ENCODE measurements at places on chromosomes 4 and X.

DNA sequence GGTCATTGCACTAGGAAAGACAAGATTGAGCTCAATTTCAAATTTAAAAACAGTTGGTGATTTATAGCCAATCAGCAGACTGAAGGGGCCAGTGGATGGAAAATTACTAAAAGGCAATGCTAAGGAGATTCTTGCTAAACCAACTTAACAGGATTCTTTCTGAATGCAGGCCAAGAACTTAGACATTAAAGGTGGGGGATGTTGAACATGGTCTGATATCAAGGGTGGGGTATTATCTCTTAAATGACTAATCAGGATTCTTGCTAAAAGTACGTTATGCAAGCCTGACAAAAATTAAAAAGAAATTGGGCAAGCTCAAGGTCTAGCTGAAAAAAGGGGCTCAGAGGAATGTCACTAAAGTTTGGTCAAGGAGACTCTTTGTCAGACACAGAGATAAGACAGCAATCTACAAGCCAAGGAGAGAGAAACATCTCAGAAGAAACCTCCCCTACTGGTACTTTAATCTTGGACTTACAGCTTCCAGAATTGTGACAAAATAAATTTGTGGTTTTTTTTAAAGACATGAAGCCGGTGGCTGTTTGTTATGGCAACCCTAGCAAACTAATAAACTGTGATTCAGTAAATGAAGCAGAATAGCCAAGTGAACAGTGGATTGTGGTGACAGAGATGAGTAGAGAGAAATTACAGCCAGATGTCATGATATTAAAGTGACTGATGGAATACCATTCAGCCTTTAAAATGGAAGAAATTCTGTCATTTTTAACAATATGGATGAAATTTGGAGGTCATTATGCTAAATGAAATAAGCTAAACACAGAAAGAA, 120.3 kb upstream of the KLHL4 start:
- no peak for DNase-seq

DNA sequence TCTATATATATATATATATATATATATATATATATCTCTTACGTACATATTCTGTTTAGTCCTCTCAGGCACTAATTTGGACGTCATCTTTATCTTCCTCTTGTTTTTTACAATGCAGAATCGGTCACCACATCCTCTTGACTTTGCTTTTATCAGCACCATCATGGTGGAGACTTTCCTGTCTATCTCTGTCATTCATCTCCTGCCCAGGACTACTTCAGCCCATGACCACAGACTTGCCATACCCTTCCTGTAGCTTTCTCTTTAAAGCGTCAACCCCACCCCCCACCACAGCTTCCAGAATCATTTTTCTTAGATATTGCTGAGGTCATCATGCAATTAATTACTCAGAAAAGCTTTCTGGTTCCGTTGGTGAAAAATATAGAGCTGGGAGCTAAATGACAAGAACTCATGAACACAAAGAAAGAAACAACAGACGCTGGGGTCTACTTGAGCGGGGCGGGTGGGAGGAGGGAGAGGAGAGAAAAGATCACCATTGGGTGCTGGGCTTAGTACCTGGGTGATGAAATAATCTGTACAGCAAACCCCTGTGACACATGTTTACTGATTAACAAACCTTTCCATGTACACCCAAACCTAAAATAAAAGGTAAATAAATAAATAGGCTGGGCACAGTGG, 30.5 kb upstream of the PRKX start:
- no peak for DNase-seq

GRCh38 chr4:159652871-159653270, 550.0 kb downstream of the RAPGEF2 start:
- no peak for DNase-seq

DNA sequence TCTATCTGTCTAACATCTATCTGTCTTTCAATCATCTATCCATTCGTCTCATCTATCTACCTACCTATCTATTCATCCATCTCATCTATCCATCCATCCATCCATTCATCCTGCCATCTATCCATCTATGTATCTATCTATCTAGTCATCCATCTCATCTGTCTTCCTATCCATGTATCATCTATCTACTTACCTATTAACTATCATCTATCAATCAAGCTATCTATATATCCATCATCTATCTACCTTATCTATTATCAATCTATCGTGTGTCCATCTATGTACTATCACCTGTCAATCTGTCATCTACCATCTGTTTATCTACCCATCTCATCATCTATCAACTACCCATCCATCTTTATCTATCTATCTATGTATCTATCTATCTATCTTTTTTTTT, 217.7 kb downstream of the CRLF2 start:
- no peak for DNase-seq

- DNase-seq: no peak
Measured at GRCh38 chr4:70305601-70306000, 29.2 kb upstream of the CABS1 start.

DNA sequence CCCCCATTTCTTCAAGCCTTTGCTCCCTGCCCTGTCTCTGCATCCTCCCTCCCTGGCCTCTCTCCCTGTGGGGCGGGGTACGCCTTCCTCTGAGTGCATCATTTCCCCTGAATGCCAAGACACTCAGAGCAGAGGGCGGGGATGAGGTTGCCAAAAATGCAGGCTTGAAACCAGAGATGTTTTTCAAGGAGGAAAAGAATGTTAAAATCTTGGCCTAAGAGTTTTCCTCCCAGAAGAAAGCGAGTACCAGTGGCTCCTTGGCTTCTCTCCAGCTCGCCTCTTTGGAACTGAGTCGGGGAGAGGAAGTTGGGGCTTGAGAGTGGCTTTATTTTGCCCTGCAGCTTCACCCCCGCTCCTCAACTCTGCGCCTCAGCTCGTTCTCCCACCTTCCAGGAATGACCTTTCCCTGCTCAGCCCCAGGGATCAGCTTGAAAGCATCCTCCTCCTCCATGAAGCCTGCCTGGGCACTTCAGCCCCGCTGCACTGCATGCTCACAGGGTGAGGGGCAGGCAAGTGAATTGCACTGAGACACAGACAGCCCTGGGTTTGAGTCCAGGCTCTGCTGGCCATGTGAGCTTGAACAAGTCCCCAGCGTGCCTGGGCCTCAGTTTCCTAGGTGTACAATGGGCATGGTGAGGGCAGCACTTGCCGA, 57.5 kb upstream of the SORCS2 start:
- DNase-seq: no peak

DNA sequence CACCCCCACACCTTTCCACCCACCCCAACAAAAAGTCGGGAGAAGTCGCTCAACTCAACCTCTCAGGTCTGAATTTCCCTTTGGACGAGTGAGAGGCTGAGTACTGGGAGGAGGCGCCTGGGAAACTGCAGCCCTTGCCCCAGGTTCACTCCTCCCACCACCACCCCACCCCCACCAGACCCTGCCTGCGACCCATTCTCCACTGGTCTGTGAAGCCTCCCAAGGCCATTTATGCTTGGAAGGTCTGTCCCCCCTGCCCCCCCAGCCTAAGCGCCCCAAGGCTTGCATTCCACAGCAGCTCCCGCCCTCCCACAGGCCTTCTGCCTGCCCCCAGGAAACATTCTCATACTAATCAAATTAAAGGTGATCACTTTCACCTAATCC, 27.2 kb downstream of the ELF4 start:
- DNase-seq: no peak

GRCh38 chr4:11489453-11490083, 60.9 kb upstream of the HS3ST1 start:
- no peak for DNase-seq

- DNase-seq: no peak
Measured at GRCh38 chrX:150570512-150570911, 2.1 kb downstream of the MTM1 start.

GRCh38 chrX:63746715-63747114, 38.3 kb downstream of the ARHGEF9 start:
- DNase-seq: no peak
